ENCODE measurements at places on chromosomes 1 and 21.

- DNase-seq, result no peak
Measured at GRCh38 chr1:41661428-41662060, 177.1 kb upstream of the EDN2 start.

GRCh38 chr21:46155514-46156377, at the start of gene FTCD:
Gene FTCD, minus strand, starts transcription at chr21:46155579. Its CDS starts 56 bp downstream, at chr21:46155523.
- no peak for DNase-seq

- DNase-seq, result no peak
Measured at GRCh38 chr1:103783944-103784377, 34.3 kb downstream of the AMY1C start.

DNA sequence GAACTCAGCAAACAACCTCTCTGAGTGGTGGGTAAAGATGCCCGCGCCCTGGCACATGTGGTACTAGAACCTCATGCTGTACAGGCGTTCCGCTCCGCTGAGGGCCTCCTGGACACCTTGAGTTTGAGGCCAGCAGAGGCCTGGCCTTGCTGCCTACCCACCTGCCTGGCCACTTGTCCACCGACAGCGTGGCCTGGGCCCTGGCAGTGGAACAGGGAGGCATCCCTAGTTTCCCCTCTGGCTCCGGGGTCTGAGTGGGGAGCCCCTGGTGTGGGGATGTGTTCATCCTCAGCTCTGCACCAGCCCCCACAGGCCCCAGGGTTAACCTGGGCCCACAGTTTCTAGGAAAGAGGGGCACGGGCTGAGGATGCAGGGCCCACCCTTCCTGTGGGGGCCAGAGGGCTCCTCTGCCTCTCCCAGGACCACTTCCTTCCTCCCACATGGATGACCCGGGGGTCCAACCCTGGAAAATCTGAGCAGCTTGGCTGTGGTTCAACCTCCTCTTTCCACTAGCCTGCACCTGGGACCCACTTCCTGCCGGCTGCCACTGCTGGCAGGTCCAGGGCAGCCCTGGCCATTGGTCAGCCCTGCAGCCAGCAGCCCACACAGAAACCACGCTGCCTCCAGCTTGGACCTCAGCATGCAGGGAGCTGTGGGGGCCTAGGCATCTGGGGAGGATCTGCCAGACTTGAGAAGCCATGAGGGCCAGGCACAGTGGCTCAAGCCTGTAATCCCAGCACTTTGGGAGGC, 53.3 kb upstream of the COL18A1 start:
- DNase-seq, result no peak

- DNase-seq, result no peak
Measured at GRCh38 chr1:92953491-92953890, 7.8 kb downstream of the DIPK1A start.

DNA sequence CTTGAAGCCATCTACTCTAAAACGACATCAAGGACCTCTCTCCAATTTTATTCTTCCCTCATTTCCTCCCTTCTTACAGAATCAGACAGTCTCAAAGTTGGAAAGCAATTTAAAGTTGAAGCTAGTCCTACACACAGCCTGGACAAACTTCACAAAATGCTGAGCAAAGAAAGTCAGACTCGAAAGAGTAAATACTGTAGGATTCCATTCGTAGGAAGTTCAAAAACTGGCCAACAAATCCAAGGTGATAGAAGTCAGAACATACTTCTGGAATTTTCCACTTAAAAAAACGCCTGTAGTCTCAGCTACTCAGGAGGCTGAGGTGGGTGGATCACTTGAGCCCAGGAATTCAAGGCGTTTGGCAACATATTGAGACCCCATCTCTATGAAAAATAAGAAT, 19.6 kb downstream of the SYF2 start:
- no peak for DNase-seq

- no peak for DNase-seq
Measured at GRCh38 chr1:54808443-54809207, 7.5 kb upstream of the TTC22 start.

GRCh38 chr1:151175863-151176262, at the start of gene TMOD4:
Gene TMOD4, minus strand, starts transcription at chr1:151175981. Its CDS starts 1,106 bp downstream, at chr1:151174875.
- DNase-seq, result no peak

GRCh38 chr1:160261556-160261892, 825 bp downstream of the DCAF8 start:
- no peak for DNase-seq

GRCh38 chr1:24009406-24009805, 29.3 kb upstream of the SRSF10 start:
- no peak for DNase-seq

GRCh38 chr1:198165927-198166647, 9.3 kb downstream of the NEK7 start:
- DNase-seq, result peak; percentile 56

DNA sequence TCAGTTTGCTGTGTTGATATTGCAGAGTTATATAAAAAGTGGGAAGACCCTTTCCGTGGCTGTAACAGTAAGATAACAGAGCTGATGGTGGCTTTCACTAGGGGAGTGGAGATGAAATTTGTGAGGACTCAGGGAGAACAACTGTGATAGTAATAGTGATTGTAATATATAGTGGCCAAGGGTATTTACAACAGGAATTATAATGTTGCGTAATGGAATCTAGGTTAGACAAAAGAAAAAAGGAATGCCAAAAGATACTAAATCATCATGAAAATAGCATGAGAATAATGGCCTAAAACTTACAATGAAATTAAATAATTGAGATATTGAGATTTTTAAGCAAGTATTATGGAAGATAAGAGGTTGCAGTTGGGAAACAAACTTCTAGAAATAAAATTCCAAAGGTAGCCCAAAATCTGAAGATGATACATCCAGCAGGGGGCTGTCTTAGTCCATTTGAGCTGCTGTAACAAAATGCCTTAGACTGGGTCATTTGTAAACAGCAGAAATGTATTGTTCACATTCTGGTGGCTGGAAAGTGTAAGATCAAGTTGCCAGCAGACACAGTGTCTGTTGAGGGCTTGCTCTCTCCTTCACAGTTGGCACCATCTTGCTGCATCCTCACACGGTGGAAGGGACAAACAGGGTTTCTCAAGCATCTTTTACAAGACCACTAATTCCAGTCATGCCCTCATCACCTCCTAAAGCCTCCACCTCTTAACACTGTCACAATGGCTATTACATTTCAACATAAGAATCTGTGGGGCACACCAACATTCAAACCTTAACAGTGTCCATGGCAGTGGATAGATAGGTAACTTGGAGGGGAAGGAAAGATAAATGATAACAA, 711.2 kb downstream of the MRPL39 start:
- DNase-seq, result no peak
